ENCODE measurements at places on chromosomes 3 and 15.

GRCh38 chr15:40543631-40544294 lies 21.1 kb downstream of the CCDC32 start:
- DNase-seq = no peak

GRCh38 chr3:128426128-128426921 lies 40.4 kb downstream of the DNAJB8 start:
- DNase-seq = no peak

- no peak for DNase-seq
Measured at GRCh38 chr3:82410366-82410765, 648.9 kb upstream of the GBE1 start.

GRCh38 chr3:6223572-6223971 lies 637.3 kb upstream of the GRM7 start:
- DNase-seq = no peak

DNA sequence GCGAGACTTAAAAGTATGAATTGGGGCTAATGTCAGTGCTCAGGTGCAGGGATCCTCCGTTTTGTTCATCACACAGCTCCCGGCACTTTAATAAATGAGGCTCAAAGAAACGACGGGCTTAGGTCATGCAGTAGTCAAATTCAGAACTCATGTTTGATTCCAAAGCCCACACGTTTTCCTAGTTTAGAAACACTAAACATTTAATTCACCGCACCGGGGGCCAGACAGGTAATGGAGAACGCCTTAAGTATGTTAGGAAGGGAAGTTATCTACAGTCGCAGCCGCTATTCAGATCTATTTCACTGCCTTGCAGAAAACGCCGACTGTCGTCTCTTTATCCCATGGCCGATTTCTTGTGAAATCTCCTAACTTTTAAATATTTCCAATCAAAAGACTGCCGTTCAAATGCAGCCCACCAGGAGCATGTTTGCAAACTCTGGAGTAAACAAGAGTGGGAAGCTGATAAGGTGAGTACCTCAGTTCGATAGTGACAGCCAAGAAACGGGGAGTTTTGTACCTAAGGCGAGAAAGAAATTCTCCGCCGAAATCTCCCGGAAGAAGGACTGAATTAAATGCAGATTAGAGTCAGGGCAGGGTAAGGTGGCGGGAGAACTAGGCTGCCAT lies 569 bp downstream of the HIGD2B start:
- DNase-seq = no peak
